ENCODE measurements at places on chromosomes 13 and 19.

DNA sequence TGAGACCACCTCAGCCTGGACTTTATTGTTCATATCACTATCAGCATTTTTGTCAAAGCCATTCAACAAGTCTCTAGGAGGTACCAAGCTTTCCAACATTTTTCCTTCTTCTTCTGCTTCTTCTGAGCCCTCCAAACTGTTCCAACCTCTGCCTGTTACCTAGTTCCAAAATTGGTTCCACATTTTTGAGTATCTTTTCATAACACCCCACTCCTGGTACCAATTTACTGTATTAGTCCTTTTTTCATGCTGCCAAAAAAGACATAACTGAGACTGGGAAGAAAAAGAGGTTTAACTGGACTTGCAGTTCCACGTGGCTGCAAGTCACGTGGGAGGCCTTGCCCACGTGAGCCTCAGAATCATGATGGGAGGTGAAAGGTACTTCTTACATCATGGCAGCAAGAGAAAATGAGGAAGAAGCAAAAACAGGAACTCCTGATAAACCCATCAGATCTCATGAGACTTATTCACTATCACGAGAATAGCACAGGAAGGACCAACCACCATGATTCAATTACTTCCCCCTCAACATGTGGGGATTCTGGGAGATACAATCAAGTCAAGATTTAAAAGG is 215.1 kb downstream of the PCDH17 start:
- DNase-seq, result no peak

GRCh38 chr19:50770888-50771287 is 624 bp downstream of the GPR32 start:
- DNase-seq, result no peak

DNA sequence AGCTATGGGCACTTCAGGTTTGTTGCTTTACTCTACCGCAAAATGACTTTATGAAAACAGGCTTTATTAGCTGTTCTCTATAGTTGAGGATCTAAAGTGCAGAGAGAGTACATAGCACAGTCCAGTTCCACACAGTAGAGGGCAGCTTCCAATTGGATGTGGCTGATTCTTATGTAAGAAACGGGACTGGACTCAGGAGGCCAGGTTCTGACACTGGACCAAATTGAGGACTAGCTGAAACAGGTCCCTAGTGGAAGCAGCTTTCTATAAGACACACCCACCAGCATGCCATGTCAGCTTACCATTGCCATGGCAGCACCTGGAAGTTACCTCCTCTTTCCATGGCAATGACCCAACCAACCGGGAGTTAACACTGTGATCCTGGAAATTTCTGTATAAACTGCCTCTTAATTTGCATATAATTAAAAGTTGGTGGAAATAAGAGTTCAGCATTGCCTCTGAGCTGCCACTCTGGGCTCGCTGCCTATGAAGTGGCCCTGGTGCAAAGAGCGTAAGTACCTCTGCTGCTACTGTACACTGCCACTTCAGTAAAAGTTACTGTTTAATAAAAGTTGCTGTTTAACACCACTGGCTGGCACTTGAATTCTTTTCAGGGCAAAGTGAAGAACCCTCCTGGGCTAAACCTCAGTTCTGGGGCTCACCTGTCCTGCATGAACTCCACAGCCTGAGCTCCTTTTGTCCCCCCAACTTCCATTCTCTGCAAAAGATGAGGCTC is 211.9 kb upstream of the SLC10A2 start:
- DNase-seq, result no peak

- no peak for DNase-seq
These were observed 26.9 kb downstream of the GAS6 start for GRCh38 chr13:113836768-113837559.

DNA sequence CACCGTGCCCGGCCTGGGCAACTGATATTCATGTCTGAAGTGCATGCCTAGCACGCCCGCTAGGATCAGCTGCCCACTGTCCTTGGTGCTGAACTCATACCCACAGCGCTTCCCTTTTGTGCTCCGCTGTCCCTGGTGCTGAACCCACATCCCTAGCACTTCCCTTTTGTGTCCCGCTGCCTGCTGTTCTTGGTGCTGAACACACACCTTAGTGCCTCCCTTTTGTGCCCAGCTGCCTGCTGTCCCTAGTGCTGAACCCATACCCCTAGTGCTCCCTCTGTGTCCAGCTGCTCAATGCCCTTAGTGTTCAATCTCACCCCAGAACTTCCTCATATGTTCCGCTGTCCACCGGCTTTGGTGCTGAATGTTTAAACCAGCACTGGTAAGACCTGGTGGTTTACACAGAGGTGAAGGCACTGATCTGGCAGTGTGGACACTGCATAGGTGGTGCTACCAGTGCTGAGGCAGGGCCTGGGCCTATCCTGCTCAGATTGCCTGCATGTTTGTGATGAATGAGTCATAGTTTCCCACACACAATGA is 26.3 kb upstream of the SIGLEC11 start:
- DNase-seq, result no peak

DNA sequence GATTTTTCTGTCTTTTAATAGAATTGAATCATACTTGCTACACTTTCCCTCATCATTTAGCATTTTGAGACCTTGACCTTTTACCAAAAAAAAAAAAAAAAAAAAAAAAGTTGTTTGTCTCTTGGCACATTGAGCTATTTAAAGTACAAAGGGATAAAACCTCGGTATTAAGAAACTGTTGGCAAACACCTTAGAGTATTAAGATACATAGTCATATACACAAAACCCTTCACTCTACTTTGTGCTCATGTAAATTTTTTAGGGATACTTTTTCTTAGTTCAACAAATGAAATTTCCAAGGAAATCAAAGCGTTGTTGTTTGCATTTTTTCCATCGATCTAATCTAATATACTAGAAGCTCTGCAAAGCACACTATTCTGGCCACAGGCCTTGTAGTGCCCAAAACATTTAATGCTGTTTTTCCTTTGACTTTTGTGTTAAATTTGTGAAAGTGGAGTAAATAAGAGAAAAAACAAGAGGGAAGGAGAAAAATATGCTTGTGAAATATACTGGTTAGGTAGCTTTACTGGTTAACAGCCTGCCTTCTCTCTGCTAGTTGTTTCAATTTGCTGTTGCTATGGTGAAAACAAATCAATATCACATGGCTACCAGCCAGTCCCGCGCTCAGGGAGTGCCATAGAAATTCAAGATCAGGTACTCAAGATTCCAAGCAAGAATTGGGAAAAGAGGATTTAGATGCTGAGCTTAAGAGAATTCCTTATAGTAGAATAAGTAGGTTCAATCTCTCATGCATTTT is 2.6 kb downstream of the MBNL2 start:
- DNase-seq, result no peak

GRCh38 chr13:37598597-37598996 is at the start of gene POSTN:
Gene POSTN, minus strand, starts transcription at chr13:37598768. Its CDS starts 42 bp downstream, at chr13:37598726.
- no peak for DNase-seq

DNA sequence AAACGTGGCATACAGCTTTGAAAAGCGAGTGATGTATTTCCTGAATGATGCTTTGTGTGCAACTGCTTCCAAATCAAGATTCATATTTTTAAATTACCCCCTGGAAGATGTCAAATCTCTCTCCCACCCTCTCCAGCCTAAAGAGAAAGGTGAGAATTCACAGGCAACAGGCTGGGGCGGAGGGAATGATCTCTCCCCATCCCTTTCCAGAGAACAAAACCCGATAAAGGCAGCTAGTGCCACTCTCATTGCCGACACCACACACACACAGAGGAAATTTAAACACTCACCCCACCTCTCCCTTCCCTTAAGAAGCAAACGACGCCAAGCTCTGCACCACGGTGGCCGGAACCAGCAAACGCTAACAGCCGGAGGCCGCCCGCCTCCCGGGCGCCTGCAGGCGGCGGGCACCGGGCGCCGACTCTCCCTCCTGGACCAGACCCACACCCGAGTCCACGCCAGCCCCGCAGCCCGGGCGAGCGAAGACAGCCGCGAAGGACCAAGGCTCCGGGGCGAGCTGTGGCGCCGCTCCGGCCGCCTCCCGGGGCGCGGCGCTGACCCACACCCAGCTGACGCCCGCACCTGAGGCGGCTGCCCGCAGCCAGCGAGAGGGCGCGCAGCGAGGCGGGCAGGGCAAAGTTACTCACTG is 477 bp downstream of the LNX2 start:
- DNase-seq, result peak; percentile 58

GRCh38 chr19:45150751-45151281 is 10.0 kb downstream of the NKPD1 start:
- DNase-seq, result no peak

- DNase-seq, result no peak
These were observed 19.0 kb downstream of the LAMP1 start for GRCh38 chr13:113315992-113316391.

- no peak for DNase-seq
These were observed 2.9 kb downstream of the NUMBL start for GRCh38 chr19:40687525-40688016.

DNA sequence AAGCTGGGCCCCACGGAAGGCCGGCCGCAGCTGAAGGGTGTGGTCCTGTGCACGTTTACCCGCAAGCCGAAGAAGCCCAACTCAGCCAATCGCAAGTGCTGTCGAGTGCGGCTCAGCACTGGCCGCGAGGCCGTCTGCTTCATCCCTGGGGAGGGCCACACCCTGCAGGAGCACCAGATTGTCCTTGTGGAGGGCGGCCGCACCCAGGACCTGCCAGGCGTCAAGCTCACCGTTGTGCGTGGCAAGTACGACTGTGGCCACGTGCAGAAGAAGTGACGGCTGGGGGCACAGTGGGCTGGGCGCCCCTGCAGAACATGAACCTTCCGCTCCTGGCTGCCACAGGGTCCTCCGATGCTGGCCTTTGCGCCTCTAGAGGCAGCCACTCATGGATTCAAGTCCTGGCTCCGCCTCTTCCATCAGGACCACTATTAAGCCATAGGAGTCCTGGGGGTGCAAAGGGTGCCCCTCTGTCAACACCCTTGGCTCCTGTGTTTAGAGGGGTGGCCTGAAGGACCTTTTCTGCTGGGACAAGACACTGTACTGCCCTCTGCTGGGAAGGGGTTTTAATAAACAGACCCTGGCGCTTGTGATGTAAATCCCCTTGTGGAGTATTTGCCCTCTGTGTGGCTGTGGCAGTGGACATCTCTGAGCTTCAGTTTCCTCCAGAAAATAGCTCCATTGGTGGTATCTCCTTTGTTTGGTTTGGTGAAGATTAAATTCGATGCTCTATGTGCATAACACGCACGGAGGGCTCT is 1.9 kb downstream of the MRPS12 start:
- no peak for DNase-seq

DNA sequence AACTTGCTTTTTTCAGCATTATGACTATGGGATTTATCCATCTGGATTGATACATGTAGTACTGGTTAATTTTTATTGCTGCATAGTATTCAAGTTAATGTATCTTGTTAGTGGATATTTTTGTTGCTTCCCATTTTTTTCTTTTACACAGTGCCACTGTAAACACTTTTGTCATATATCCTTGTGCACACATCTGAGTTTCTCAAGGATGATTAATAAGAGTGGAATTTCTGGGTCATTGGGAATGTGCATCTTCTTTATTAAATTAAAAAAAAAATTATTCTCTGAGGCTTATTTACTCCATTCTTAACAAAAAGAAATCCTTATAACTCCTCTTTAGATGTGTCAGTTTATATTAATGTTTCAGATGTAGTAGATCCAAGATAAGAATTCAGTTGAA is 27.3 kb downstream of the B3GLCT start:
- no peak for DNase-seq

- DNase-seq, result no peak
These were observed 21.1 kb downstream of the CLEC17A start for GRCh38 chr19:14603990-14604387.

- DNase-seq, result no peak
These were observed 24.5 kb downstream of the RASL11A start for GRCh38 chr13:27295096-27295495.

DNA sequence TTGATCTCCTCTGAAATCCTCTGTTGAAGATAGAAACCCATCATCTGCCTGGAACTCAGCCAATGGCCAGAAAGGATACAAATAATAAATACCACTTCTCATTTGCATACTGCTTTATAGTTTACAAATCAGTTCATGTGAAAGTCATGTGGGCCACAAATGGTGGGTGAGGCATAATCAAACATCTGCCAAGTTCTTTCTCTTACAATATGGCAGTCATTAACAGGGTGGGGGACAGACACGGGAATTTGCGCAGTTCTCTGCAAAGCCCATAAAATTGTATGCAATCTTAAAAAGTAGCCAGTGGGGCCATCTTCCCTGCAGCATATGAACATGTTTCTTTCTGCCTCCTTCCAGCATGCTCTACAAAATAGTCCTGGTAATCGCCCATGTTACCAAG is 59.6 kb downstream of the NUFIP1 start:
- no peak for DNase-seq

GRCh38 chr19:2296141-2296540 is 11.8 kb downstream of the LINGO3 start:
- no peak for DNase-seq

DNA sequence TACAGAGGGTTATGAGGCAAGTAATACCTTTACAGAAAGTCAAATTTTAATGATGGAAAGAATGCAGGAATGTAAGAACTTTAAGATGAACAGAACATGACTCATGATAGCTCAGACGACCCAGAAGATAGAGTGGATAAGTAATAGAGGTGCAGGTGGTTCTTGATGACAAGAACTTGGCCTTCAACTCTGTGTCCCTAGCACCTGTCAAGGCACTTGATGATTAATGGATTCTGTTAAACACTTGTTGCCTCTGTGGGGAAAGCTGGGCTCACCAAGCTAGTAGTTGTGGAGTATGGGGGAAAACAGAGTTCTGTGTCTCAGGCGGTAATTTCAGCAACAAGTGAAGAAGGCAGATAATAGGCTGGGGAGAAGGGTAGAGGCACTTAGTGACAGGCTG is 306.2 kb downstream of the ATP8A2 start:
- no peak for DNase-seq

DNA sequence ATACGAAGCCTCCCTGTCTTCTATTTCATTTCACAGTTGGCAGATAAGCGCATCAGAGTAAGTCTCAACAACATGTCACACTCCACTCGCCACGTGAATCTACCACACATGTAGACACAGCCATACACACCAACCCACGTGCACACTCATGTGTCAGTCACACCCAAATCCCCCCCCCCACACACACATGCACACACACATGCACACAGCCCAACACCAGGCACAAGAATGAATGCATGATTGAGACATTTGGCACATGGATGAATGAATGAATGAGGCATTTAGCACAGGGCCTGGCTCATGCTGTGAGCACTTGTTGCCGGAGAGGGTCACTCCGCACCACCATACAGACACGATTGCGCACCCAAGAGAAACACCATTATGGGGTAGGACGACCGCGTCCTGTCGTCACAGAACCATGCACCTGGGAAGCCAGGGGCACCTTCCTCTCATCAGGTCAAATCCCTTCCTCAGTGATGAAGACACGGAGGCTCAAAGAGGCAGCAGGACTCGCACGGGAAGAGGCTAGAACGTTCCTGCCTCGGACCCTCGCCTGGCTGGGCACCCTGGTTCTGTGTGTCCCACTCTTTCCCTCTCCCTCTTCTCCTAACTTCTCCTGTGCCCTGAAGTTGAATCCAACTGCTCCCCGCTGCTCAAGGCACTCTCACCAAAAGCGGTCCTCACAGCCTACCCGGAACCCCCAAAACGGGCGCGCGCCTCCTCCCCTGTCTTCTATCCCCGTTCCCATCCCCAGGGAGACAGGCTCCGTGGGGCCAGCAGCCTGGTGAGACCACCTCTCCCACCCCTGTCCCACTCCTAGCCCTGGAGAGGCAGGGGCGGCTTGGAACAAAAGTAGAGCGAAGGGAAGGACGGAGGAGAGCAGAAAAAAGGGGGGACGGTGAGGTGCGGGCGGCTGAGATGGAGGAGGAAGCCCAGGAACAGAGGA is 1.3 kb downstream of the MEIS3 start:
- DNase-seq, result no peak

- DNase-seq, result no peak
These were observed 197.1 kb downstream of the VWA8 start for GRCh38 chr13:41763782-41764181.

GRCh38 chr13:97568850-97569249 is 134.9 kb downstream of the RAP2A start:
- DNase-seq, result no peak

- no peak for DNase-seq
These were observed 125.1 kb upstream of the SPATA13 start for GRCh38 chr13:24035411-24035810.

All from NK-92 treated with Interleukin-12 subunit alpha and Interleukin-12 subunit beta, amount 100 ng/mL, for 24 hours (cell line).